ENCODE measurements at places on chromosomes 4 and X.

DNA sequence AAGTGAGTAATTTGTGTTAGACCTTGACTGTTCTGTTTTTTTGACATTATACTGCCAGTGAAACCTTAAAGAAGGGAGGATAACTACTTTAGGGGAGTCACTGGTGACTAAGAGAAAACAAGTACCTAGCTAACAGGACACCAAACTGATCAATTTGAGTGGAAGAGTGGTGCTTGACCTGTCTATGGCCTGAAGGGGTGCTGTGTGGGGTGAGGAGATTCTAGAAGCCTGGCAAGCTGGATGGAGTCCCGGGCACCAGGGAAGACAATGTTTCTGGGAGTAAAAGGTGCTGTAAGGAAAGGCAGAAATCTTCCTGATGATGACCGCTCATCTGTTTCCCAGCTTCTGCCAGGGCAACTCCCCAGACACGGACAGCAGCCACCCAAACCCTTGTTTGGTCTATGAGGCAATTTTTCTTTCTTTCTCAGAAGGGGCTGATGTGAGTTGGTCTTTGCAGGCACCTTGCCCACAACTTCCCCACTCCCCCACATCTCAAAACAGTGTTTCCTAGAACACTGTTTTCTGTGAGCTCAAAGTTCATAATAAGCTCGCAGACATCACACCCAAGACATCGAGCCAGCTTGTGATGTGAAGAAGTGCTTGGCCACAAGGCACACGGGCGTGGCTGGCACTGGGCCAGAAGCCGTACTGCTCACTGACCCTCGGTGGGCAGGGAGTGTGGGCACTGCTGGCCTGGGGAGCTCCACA, 4.6 kb downstream of the TXK start:
- DNase-seq: peak; percentile 39

GRCh38 chrX:53263597-53264094, 17.7 kb downstream of the IQSEC2 start:
- peak; percentile 66 for DNase-seq

- no peak for DNase-seq
Measured at GRCh38 chr4:74202062-74202586, 44.2 kb downstream of the MTHFD2L start.

DNA sequence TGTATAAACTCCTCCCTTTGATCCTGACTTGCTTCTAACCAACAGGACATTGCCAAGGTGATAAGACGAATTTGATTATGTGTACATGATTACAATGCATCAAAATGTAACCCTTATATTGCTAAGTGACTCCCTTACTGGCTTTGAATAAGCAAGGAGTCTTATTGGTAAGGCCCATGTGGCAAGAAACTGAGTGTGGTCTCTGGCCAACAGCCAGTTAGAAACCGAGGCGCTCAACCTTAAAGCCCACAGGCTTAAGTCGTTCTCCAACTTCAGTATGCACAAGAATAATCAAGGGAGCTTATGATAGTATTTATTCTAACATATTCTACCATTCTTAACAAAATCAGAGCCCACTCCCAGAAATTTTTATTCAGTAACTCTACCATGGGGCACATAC, 374.2 kb upstream of the F9 start:
- no peak for DNase-seq

- no peak for DNase-seq
Measured at GRCh38 chrX:13271511-13271910, 48.3 kb downstream of the ATXN3L start.
